ENCODE measurements at places on chromosomes 4 and X.

GRCh38 chr4:153081006-153081580 lies 123.2 kb upstream of the TRIM2 start:
- DNase-seq, result no peak

DNA sequence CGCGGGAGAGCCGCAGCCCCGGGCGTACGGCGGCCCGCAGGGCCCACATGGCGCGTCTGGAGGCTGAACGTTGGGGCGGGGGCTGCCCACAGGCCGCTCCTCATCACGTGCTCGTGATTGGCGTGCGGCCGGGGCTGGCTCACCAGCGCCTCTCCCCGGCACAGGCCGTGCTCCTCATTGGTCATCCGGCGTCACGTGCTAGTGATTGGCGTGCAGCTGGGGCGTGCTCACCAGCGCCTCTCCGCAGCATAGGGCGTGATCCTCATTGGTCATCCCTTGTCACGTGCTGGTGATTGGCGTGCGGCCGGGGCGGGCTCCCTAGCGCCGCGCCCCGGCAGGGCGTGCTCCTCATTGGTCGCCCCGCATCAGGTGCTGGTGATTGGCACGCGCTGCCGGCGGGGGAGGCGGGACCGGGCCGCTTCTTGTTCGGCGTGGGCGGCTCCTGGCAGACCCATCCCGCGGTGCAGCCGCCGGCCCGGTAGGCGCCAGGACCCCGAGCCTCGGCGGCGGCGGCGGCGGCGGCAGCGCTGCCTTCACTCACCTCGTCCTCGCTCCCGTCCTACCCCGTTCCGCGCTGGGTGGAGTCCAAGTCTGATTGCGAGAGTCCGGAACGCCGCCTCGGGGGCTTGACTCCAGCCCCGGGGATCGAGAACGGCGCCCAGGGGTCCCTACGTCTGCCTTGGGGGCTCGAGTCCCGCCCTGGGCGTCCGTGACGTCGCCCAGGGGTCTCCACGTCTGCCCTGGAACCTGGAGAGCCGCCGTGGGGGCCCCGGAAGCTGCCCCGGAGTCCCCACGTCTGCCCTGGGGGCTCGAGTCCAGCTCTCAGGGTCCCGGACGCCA lies at the start of gene GTPBP6:
TSS of gene GTPBP6 (minus strand) at position 58 of the 840 bp plus-strand sequence. CDS start at position 49, 9 bp downstream.
- no peak for DNase-seq

DNA sequence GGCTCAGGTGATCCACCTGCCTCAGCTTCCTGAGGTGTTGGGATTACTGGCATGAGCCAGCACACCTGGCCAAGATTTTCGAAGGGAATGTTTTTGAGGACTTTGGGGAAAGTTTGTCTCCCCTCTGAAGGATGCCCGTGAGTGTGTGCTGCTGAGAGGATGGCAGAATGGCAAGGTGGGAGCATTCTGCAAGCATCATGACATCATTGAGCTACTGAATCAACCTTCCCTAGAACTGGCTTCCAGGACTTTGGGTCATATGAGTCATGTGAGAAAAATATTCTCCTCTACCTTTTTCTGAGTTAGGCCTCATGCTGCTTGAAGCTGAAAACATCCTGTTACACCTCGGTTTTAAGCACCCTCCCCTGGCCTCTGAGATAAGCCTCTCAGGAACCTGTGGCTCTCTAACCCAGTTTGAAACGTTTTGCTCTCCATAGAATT lies 31.0 kb downstream of the TMEM131L start:
- no peak for DNase-seq

GRCh38 chrX:84216881-84217280 lies 28.9 kb upstream of the RPS6KA6 start:
- DNase-seq, result no peak

GRCh38 chr4:2286904-2287593 lies 25.1 kb upstream of the MXD4 start:
- no peak for DNase-seq

DNA sequence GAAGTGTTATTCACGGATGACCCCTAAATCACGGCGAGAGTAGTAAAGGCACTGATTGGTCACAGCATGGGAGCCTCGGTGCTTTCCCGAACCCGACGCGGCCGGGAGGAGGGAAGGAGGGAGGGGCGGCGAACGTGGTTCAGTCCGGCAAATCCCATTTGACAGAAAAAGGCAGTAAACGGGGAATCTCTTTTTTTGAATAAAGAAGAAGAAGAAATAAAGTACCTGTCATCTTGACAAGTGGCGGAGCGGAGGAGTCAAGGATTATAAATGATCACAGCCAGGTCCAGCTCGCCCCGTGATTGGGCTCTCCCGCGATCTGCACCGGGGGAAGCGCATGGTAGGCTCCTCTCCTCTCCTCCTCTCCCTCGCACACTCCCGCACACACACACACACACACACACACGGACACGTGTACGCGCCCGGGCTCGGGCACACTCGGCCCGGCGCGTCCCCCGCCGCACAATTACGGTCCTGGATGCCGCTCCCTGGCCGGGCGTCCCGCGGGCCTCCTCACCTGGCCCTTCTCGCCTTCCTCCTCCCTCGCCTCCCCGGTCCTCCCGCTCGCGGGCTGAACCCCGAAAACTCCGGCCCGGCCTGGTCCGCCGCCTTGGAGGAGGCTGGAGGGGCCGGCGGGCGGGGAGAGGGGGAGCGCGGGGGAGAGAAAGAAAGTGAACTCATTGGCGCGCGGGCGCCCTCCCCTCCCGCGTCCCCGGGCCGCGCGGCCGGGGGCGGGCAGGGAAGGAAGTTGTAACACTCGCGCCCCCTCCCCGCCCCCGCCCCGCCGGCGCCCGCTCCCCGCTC lies 99.2 kb upstream of the TENM3 start:
- DNase-seq, result no peak

- peak; percentile 81 for DNase-seq
Measured at GRCh38 chr4:184401397-184402171, 72.8 kb downstream of the IRF2 start.

DNA sequence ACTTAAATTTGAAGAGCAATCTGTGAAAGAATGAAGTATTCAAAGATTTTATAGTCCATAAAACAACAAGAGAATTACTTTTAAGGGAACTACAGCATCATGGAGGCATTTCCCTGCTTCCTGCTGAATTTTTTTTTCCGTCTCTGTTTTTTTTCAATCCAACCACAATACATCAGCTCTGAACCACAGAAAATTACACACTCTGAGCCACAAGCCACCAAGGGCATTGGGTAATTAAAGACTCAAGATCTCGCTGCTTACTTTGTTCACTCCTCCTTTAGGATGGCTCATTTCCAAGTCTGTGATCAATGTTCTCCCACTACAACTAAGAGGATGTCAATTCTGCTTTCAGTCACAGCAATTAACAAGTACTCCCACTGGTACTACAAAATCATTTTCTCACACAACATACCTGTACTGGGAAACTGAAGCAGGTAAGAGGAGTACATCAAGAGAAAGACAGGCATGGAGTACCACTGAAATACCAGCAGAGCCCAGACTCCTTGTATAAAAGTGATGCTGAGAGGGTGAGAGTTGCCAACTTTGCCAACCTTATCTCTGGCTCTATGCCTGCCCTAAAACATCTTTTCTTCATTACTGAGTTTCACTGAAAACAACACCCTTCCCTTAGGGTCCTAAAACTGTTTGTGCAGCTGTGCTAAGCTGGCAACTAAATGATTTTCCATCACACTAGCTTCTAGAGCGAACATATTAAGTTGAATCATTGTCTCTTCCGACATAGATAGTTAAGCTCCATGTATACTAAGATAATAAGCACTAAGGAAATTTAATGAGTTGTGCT lies 105.8 kb upstream of the MAGEB18 start:
- peak; percentile 30 for DNase-seq

DNA sequence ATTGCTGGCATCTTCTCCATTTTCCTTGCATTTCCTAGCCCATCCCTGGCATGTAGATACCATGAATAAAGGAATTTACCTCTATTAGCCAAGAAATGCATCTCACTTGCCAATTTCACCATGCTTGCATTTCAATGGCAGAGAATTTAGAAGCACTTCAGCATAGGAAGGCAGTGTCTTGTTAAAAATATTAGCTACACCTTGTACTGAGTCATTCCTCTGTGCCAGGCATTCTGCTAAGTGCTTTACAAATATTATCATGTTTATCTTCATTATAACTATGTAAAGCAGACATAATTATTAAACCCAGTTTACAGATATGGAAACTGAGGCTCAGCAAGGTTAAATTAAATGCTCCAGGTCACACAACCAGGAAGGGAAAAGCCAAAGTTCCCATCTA lies 138.2 kb downstream of the NPNT start:
- DNase-seq, result no peak

GRCh38 chr4:174069848-174070330 lies 213.6 kb downstream of the FBXO8 start:
- DNase-seq, result no peak

- no peak for DNase-seq
Measured at GRCh38 chr4:62156205-62156604, 956.1 kb downstream of the ADGRL3 start.

DNA sequence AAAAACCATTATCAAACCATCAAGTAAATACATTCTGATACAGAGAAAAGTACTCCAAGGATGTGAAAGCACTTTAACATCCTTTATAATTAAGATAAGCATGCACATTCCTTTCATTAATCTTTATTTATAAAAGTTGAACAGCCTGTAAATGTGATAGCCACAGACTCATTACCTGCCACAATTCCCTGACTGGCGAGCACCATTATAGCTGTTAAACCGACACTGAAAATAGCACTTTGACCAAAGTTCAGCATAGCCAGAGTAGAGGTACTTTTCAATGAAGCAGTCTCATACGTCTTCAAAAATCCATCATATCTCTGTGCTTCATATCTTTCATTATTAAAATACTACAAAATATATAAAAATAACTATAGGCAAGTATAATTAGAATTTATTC lies 84.7 kb downstream of the ABCB7 start:
- DNase-seq, result no peak

DNA sequence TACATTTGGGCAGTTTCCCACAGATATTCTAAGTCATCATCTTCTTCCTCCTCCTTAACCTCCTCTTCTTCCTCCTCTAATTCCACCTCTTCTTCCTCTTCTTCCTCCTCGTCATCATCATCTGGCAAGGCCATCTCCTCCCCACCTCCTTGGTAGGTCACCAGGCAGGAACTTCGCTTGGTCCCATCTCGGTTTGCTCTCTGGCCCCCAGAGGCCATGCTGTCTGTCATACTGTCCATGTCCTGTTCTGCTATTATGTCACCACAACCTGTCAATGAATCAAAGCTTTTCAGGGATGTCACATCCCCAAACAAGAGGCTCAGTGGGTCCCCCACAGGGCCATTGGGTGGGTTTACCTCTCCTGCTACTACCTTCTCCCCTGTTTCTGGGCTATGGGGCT lies 13.5 kb downstream of the AMER1 start:
- DNase-seq, result no peak

DNA sequence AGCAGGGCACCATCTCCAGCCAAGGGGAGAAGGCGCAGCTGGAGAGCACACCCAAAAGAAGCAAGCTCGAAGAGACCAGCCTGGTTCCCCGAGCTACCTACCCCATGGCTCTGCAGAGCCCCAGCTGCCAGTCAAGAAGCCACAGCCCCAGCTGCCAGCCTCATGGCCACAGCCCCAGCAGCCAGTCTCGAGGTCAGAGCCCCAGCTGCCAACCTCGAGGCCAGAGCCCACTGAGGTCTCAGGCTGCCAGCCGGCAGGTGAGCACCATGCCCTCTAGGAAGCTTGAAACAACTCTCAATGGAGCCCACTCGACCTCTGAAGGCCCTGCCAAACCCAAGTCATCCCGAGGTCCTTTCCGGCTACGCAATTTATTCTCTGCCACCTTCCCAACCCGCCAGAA lies 27.0 kb upstream of the PRPS1 start:
- no peak for DNase-seq

DNA sequence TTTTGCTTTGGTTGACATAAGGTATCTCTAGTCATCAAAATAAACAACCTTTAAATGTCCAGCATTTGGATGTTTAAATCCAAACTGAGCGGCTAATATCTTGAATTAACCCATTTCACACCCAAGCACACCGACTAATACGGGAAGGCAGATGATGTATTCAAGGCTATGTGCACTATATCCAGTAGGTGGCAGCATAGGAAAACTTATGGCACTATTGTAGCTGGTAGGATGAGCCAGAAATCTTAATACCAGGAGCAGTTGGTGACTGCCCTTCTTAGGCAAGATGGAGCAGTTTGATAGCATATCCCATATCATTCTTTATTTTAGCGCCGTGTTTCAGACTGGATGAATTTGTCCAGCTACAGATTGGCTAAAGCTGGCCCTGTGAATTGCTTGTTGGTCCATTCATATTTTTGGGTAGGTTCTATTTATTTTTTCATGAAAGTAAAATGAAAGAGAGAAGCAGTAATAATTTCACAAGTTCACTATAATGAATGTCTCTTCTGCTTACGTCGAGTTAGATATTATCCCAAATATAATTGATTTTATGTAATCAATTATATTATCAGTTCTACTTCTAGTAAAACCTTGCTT lies 24.4 kb downstream of the UCHL1 start:
- peak; percentile 72 for DNase-seq

GRCh38 chr4:2716236-2716635 lies 39.9 kb downstream of the TNIP2 start:
- no peak for DNase-seq

- no peak for DNase-seq
Measured at GRCh38 chr4:174946246-174946645, 28.1 kb downstream of the ADAM29 start.

DNA sequence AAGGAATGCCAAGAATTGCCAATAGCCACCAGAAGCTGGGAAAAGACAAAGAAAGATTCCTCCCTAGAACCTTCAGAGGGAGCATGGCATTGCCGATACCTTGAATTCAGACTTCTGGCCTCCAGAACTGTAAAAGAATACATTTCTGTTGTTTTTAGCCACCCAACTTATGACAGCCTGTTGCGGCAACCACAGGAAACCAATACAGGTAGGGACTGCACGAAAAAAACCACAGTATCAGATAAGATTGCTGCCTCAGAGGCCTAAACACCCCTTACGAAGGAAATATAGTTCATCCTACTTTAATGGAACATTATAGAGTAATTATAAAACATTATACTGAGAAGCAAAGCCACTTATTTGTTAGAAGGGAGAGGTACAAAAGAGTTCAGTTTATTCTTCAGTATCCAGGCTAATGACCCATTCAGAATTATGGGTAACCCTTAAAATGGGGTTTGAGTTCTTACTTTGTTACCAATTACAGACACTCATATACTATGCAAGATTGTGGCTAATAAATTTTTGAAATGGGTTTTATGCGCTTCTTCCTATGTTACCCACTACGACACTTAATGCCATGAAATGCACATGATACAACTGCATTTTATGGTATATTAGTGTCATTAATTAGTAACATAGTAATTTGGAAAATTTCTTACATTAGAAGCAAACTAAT lies 37.4 kb upstream of the SMIM10L2A start:
- DNase-seq, result no peak

DNA sequence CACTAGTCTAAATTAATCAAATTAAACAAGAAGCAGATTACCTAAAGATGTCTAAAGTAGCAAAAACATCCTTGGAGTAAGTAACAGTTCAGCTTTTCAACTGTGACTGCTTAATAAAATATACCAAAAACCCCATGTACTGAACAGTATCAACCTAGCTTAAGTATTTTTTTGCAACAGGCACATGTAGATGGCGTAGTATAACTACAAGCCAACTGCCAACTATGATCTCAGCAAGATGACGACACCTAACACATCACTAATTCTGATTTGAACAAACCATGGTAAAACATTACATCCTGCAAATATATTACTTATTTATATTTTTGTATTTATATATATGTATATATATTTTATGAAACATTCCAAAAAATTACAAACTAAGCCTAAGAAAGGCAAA lies 24.5 kb downstream of the DHX15 start:
- DNase-seq, result no peak

- no peak for DNase-seq
Measured at GRCh38 chrX:16433021-16433420, 216.9 kb upstream of the S100G start.

Measured in NCI-H345 (cell line).